ENCODE measurements at places on chromosomes 1 and 21. TPM values are rescaled to one million over a fixed set of nuclear protein-coding genes. Genes with fewer than 3 reads are reported as not detected.

OR10Z1 gene
- not detected for total RNA-seq

GRCh38 chr1:185840880-185841279 is 106.7 kb downstream of the HMCN1 start:
- no peak for DNase-seq

DNA sequence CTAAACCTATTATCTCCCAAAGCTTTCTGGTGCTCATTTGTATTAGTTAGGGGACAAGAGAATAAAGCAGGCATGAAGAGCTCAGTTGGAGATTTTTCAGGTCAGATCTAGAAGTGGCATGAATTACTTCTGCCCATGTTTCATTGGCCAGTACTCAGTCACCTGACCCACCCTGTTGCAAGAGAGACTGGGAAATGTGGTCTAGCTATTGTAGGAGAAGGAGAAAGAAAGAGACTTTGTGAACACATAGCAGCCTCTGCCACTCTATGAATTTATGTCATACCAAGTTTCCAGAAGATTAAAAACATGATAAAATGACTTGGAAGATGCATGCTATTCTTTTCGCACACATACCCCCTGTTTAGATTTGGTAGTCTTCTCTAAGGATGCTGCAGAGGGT is 302.3 kb upstream of the RUNX1 start:
- DNase-seq = no peak

DNA sequence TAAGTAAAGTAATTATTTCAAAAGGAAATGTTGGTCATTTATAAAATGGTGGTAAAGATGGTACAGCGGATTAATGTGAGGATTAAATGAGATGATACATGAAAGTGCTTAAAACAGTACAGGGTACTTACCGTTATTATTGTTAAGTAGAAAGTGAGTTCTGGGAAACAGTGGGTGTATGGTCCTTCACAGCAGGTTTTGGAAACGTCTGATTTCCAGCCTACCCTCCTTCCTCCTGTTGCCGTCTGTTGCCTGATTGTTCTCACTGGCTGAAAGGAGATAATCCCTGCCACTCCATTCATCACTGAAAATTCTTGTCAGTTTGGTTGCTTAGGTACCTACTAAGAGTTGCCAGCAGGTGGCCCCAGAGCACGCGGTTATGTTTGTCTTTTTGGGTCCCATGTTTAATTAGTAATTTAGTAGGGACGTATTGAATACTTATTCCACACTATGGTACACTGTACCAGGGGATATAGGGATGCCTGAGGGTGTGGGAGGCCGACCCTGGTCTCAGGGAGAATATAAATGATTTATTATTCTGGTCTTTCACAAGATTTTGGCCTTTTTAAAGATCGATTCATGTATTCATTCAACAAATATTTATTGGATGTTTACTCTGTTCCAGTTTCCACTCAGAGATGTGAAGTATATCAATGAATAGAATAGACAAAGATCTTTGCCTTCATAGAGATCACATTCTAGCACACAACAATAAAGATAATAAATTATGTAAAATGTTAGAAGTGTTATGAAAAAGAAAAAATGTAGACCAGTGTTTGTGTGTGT is 30.8 kb upstream of the RPTN start:
- DNase-seq = peak; percentile 63

GRCh38 chr21:32065654-32066053 is 192.8 kb downstream of the HUNK start:
- no peak for DNase-seq

DNA sequence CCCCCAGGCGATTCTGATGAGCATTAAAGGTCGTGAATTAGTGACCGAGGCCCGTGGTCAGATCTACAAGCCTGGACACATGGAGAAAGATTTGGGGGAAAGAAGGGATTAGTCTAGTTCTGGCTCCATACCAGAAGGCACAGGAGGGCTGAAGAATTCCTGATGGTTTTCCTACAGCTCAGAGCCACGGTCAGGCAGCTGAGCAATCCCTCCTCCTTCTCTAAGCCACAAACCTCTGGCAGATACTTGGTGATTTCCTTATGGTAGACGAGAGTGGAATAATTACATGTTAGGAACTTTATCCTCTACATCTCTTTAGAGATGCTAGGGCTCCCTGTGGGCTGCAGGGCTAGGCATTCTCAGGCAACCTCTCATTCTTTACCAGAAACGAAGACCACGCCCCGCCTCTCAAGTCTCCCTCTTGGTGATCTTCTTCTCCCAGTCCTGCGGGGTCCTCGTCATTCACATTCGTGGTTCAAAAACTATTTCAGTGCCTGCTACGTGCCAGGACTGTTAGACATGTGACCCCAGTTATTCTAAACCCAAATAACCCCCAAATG is 20.5 kb upstream of the ZBTB18 start:
- DNase-seq = no peak
